ENCODE measurements at places on chromosomes 2 and 18.

- no peak for DNase-seq
Measured at GRCh38 chr2:24544456-24545115, 53.5 kb downstream of the NCOA1 start.

- no peak for DNase-seq
Measured at GRCh38 chr2:216016581-216016980, 3.2 kb upstream of the MREG start.

DNA sequence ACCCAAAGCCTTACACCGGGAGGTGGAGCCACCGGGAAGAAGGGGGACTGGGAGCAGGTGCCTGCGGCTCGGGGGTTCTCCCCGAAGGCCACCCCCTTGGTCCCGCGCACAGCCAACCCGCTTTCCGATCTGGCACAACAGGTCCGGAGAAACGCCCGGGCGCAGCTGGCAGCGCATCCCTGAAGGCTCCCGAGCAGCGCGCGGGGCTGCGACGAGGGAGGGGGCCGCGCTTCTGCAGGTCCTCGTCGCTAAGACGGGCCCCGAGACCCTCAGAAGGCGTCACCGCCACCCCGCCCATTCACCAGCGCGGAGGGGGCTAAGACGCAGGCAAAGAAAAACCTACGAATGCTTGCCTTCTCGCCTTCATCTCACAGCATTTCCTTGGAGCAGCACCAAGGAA, 1.8 kb downstream of the CBLN2 start:
- DNase-seq: no peak

GRCh38 chr2:11131166-11131920, 23.9 kb upstream of the SLC66A3 start:
- DNase-seq: no peak

GRCh38 chr2:12442476-12442847, 274.3 kb upstream of the TRIB2 start:
- peak; percentile 48 for DNase-seq

DNA sequence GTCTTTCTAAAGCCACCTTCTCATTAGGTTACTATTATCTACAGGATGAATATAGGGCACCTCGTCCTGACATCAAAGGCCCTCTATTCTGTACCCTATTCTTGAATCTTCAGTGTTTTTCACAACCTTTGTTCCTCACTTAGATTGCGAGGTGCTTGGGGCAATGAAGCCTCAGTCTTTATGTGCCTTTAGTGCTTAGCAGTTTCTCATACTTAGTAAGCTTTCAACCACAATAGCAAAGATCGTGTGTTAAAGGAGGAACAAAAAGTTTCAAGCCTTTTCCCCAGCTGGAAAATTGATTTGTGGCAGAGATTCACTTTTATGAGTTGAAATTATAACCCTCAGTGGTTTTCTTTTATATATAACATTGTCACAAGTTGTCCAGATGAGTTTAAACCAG, 226.9 kb downstream of the MYO3B start:
- no peak for DNase-seq

- DNase-seq: peak; percentile 27
Measured at GRCh38 chr2:223800908-223801307, 36.5 kb downstream of the AP1S3 start.

GRCh38 chr2:113273027-113273551, 5.6 kb downstream of the PAX8 start:
- peak; percentile 17 for DNase-seq

DNA sequence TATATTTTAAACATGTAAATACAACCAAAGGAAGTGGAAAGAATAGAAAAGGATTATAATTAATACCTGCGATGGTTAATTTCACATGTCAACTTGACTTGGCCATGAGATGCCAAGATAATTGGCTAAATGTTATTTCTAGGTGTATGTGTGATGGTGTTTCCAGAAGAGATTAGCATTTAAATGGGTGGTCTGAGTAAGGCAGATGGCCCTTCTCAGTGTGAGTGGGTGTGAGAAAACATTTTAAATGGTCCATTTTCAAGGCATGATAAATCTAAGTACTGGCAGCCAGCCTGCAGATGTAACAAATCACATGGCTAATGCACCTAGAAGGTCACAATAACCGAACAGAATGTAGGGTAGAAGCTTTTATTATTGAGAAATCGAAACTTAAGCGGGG, 99.6 kb upstream of the CDH7 start:
- no peak for DNase-seq

DNA sequence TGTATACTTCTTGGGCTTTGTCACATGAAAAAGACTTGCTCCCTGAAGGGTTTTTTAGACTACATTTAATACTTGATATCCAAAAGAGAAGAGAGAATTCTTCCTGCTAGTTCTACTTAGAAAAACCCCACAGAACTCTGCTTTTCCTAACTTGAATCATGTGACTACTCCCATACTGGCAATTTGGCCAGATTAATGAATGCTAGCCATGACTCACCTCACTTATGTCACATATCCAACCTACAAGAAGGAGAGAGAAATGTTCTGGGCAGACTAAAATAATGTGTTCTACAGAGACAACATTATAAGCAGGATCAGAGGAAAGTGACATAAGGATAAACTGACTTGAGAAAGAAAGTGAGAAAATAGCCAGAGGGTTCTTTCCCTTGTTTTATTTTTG, 249.3 kb upstream of the GULP1 start:
- DNase-seq: peak; percentile 68

- DNase-seq: no peak
Measured at GRCh38 chr2:55838653-55839052, 84.9 kb downstream of the EFEMP1 start.

GRCh38 chr2:203670939-203671338, 35.5 kb upstream of the CD28 start:
- no peak for DNase-seq

GRCh38 chr2:197873293-197873701, 68.9 kb downstream of the PLCL1 start:
- DNase-seq: peak; percentile 95

DNA sequence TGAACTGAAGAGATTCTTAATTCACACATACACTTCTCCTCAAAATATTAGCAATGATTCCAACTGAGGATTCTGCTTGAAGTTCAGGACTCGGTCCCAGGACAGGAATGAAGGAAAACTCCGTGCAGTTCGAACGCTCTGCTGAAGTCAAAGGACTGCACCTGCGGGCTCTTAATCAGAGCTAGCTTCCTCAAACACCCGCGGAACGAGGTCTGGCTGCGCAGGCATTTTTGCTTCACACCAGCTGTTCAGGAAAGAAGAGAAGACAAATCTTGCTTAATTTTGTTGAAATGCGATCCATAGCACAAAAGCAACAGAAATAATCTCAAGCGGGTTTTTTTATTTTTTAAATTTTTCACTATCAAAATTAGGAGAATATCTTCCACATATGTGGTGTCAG, 175.6 kb downstream of the LAMA1 start:
- no peak for DNase-seq

GRCh38 chr2:151922845-151923666, 94.8 kb upstream of the ARL5A start:
- DNase-seq: no peak

DNA sequence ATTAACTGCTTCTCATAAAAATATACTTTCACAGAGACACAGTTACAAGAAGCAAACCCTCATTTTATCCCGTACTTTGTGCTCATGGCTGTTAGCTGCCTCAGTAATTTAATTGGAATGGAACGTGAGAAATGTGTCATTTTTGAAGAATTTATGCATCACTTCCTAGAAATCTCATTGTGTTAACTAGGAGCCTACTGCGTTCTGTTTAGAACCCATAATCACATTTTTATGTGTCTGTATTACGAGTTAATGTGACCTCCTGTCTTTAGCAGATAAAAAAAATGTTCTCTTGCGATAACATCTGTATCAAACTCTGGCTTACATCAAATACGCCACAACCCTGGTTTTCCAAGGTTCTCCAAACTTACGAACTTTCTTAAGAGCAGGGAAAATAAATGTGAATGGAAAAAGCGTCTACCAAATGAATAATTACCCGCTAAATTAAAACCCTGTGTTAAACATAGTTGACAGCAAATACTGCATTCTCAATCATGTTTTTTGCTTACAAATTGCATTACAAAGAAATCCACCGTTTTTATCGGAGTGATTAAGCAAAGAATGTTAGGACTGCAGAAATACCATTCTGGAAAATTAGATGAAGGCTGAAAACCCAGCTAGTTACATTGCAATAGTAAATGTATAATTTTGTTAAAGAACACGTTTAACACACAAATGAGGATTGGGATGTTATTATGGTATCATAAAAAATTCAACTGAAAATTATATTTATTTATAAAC, 12.1 kb upstream of the GBX2 start:
- DNase-seq: peak; percentile 76

GRCh38 chr2:124970030-124970429, 944.9 kb downstream of the CNTNAP5 start:
- DNase-seq: no peak

DNA sequence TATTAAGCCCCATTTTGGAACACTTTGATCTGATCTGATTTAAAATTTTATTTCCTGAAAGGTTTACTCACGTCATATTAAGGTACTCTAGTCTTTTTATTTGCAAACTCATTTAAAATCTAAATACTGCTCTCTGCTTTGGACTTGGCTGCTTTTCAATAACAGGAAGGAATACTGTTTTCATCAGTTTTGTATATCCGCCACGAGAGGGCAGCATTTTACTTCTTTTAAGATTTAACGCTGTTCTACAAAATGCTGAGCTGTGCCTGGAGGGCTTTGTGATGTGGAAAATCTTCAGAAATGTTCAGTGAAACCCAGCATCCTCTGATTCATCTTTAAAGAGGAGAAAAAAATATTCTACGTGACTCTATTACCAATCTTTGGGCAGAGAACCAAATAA, 37.5 kb upstream of the SLC38A11 start:
- DNase-seq: peak; percentile 92

- DNase-seq: no peak
Measured at GRCh38 chr2:48144777-48145176, 238.5 kb upstream of the FBXO11 start.

GRCh38 chr18:36189486-36189885, 2.2 kb downstream of the MOCOS start:
- no peak for DNase-seq

DNA sequence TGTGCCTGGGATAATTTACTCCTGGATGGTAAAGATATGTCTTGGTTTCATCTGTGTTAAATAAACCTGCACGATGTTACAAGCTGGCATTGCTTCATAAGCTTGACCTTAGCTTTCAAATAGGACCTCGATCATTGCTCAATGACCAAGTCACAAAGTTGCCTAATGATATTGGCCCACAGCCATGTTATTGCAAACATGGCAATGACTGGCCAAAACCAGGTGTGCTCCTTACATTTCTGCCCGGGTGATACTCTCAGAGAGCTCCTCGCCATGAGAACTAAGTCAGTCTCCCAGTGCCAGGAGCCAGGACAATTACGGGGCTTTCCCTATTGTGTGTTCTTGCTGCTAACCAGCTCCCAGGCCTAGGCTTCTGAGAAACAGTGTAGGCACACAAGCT, 72.5 kb upstream of the CYP1B1 start:
- DNase-seq: no peak

DNA sequence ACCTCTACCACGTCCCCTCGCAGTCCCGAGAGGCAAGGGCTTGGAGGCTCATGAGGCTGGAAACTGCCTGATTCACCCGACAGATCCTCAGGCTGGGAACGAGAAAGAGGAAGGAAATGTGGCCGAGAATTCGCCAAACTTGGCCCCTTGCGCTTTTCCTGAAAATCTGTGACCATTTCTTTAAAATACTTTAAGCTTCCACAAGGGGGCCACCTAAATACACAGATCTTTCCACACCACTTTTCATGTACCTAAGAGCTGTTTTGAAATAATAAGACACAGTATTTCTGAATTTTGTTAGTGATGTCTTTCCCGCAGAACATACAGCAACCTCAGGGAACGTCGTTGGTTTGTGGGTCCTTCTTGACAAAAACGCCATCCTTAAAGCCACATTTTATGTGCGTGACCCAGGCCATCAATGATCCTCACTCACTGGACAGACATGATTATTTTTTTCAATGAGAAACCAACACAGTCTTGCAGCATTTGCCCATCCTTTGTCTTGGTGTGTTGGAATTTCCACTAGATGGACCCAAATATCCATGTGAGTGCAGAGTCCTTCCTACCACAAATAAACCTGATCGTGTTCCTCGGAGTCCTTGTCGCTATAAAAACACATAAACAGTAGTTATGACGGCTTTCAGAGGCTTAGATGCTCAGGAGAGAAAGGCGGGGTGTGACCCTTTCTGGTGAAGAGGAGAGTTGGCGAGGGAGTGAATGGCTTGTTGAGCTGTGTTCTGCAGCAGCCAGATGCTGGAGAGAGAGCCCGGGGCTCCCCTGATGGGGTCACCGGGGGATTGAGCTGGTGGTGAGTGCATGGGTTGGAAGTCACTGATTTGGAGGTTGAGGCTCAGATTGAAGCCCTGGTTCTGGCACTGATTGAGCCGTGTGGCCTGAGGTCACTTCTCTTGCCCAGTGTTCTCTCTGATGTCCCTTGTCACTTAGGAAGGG, 25.0 kb downstream of the DCDC2C start:
- DNase-seq: peak; percentile 56

GRCh38 chr2:214904634-214905033, 95.2 kb upstream of the BARD1 start:
- no peak for DNase-seq

DNA sequence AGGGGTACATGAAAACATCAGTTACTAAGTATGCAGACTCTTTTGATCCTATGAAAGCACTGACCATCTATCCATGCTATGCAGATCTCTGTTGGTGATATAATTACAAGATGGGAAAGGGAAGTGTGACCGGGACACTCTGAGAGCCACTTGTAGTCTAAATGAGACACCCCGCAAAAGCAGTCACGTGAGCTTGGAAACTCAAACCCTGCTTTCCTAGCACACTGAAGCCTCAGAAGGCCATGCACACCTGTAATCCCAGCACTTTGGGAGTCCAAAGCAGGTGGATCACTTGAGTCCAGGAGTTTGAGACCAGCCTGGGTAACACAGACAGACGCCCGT, 137.5 kb downstream of the INO80D start:
- DNase-seq: no peak

GRCh38 chr18:31512203-31512764, 14.3 kb downstream of the DSG2 start:
- DNase-seq: peak; percentile 73

DNA sequence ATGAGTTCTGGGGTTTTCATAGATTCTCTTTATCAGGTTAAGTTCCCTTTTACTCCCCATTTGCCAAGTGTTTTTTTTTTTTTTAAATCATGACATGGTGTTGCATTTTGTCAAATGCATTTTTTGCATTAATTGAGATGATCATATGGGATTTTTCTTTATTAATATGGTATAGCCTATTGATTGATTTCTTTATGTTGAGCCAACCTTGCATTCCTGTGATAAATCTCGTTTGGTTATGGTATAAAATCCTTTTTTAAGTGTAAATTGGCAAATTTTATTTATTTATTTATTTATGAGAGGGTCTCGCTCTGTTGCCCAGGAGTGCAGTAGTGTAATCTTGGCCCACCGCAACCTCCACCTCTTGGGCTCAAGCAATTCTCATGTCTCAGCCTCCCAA, 81.5 kb upstream of the ACVR1 start:
- DNase-seq: no peak
